T-helper 22 cell (primary cell): ENCODE measurements at places on chromosomes 6 and 20.

- DNase-seq, result no peak
These were observed 296.6 kb downstream of the PHACTR1 start for GRCh38 chr6:13012977-13013680.

- DNase-seq, result no peak
These were observed 39.2 kb downstream of the FRMD1 start for GRCh38 chr6:168039849-168040248.

DNA sequence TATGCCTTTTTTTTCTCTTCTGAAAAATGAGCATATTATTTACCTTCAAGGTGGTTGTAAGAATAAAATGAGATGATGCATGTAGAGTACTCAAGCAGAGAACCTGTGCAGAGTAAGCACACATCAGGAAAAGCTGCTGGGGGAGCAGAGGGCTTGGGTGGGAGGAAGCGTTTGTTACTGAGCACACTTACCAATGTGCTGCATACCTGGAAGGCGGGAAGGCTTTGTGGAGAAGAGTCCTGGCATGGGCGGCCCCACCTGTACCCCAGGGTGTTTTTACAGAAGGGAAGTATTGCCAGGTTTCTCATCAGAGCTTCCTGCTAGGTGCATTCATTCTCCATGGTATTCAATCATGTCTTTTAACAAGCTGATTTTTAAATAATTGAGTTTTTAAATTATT is 52.9 kb downstream of the CSE1L start:
- DNase-seq, result no peak

GRCh38 chr6:390914-391558 is 516 bp upstream of the IRF4 start:
- no peak for DNase-seq

DNA sequence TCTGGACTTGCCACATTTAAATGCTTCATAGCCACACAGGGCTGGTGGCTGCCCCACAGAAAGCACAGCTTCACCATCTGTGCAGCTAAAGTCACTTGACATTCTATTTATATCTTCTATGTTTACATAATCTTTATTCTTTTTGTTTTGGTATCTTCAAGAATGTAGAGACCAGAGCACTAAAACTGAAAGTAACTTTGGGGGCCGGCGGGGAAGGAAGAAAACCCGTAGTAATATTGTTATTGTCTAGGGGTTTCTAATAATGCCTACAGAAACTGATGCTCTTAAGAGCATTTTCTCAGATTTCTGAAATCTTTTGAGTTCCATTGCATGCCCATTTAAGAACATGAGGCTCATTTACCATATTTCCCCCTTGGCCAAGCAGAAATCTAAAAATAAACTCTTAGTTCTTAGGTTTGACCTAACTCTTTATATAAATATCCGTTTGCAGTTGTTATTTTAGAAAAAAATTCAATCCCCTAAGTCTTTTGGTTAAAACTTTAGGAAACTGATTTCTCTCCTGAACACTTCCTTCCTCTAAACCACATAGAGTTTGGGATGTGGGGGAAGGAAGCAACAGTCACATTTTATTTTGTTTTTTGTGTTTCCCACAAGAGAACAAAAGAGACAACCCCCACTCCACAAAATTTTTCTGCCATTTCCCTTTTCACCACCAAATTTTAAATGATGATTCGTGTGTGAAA is 207.6 kb downstream of the OGFRL1 start:
- DNase-seq, result no peak

DNA sequence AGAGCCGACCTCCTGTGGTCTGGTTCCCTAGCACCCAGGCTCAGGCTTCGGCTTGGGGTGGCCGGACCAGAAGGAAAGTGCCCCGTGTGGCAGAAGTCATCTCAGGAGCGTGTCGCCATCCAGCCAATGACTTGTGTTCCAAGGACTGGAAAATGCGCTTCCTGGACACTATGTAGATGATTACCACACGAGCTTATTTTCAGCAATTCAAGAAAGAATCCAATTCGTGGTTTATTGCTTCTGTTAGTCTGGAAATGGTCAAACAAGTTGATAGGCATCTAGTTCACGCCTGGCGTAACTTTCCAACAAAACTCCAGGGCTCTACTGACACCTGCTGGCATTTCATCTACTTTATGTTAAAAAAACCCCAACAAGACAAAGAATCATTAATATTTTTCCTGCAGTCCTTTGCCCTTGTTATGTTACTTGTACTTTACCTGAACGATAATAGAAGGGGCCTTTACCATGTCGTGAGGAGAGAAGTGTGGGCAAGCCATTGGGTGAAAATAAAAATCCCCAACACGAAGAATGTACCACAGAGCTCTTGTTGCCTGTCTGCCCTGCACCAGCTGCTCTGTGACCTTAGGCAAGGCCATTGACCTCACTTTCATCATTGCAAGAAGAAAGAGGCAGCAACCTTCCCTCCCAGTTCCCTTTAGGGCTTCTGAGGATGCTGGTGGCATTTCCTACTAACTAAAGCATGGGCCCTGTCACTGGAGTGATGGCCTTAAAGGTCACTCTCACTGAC is 154.7 kb upstream of the LAMP5 start:
- DNase-seq, result no peak

- no peak for DNase-seq
These were observed 43.2 kb downstream of the ELMO2 start for GRCh38 chr20:46362921-46363867.

GRCh38 chr6:170073846-170074245 is 217.0 kb downstream of the DLL1 start:
- no peak for DNase-seq

DNA sequence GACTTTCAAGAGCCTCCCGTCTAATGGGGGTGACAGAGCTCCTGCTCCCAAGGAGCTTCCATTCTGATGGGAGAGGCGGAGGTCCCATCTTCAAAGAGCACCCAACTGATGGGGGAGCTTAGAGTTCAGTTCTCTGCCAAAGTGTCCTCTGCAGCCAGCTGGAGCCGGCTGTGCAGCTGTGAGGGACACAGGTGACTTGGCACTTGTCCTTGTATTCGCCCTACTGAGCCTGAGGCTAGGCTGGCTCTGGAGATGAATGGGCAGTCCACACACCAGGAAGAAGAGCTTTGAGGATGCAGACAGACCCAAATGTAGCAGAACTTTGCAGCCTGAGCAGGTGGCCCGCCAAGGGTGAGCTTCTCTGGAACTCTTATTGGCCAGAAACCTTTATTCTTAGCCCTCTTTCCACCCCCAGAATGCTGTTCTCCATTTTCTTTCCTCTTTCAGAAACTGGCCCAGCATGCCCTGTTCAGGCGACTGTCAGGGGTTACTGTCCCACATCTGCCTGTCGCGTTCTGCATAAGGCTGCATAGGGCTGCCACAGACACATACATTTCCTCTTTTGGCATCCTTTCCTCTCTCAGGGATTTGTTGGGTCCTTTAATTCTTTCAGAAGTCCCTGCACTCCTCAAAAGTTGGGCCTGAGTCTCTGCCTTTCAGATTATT is 108.7 kb upstream of the LRFN2 start:
- DNase-seq, result no peak

DNA sequence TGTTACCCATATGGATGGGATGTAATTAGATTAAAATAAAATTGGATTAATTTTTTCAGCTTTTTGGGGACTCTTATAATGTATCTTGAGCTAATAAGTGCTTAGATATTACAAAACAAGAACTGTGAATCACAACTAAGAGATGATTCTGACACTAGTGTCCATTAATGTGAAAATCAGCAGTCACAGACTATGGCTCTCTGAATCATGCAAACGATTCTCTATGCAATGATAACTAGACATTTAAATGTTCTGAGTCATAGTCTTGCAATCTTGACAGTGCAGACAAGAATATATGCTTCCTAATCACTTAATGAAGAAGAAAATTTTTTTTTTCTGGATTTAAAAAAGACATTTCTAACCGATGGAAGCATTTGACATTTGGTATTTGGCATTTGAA is 82.2 kb upstream of the OPRM1 start:
- no peak for DNase-seq

GRCh38 chr6:39387785-39388184 is 65.3 kb upstream of the KCNK16 start:
- no peak for DNase-seq

- no peak for DNase-seq
These were observed 700.5 kb downstream of the KHDRBS2 start for GRCh38 chr6:61585504-61585903.

GRCh38 chr6:118768904-118769325 is 117.5 kb upstream of the CEP85L start:
- no peak for DNase-seq

DNA sequence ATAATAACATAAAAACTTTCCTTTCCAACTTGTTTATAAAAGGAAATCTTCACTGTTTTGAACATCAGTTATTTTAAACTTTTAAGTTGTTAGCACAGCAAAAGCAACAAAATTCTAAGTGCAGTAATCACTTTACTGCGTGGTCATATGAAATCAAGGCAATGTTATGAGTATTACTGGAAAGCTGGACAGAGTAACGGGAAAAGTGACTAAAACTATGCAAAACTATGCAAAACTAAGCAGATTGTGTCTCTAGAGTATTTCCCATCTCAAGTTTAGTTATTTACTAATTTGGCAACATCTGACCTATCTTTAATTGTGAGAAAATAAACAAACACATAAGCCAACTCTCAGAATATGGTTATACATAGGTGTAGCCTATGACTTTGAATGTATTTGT is 10.9 kb upstream of the ANKEF1 start:
- no peak for DNase-seq

DNA sequence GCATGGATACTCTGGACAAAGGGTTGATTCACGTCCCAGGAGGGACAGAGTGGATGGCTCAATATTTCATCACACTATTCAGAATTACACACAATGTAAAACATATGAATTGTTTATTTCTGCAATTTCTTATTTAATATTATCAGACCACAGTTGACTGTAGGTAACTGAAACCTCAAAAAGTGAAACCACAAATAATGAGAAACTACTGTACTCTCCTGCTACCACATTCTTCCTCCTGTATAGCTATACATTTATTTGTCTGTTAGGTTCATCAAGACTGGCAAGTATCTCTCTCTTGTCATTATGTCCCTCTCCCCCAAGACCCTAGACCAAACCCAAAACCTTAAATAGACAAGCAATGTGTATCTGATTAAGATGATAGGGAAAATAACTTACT is 60.0 kb downstream of the SYCP2 start:
- no peak for DNase-seq

GRCh38 chr6:106163446-106163965 is 77.4 kb downstream of the PRDM1 start:
- DNase-seq, result no peak

GRCh38 chr6:135266675-135267074 is 85.6 kb downstream of the MYB start:
- no peak for DNase-seq

GRCh38 chr6:14089224-14089623 is 28.3 kb upstream of the CD83 start:
- DNase-seq, result no peak

DNA sequence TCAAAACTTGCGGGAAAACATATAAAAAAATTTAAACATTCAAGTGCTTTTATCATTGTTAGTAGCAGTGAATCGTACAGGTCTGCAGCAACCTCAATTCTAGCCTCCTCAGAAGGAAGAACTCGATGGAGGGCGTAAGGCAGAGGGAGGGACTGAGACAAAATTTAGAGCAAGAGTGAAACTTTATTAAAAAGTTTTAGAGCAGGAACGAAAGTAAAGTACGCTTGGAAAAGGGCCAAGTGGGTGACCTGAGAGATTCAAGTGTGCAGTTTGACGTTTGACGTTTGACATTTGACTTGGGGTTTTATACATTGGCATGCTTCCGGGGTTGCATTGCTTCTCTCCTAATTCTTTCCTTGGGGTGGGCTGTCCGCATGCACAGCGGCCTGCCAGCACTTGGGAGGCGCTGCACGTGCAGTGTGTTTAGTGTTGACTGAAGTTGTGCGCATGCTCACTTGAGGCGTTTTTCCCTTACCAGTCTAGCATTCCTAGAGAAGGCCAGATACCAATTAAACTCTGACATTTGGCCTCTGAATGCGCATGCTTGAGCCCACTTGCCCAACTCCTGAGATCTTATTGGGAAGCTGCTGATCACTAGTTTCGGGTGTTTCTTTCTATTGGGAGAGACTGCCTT is 82.6 kb downstream of the TBX18 start:
- DNase-seq, result no peak

DNA sequence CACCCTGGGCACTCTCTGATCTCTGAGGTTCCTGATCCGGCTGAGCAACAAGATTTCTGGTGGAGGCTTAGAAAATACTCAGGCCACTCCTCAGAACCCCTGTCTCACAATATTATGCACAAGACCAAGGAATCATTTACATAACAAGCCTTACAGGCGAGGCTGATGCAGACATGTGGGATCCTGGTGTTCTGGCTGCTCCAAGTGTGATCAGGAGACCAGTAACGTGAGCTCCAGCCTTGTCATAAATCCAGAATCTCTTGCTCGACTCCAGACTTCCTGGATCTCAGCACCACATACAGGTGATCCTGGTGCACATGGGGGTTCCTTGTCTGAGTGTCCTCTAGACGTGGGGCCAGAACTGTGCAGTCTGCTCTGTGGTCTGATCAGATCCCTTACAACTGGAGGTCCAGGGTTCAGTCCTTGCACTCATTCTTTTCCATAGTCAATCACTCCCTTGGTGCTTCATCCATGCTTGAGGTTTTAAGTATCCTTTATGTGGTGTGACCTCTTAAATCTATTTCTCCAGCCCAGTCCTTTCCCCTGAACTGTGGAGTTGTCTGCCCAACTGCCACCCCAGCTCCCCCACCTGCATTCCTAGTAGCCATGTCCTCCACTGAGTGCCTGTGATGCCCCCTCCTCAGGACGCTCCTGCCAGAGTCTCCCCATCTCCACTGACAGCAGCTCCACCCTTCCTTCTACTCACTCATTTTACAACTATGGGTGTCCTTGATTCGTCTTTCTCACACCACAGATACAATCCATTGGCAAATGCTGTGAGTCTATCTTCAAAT is 5.1 kb downstream of the HLA-C start:
- DNase-seq, result no peak

DNA sequence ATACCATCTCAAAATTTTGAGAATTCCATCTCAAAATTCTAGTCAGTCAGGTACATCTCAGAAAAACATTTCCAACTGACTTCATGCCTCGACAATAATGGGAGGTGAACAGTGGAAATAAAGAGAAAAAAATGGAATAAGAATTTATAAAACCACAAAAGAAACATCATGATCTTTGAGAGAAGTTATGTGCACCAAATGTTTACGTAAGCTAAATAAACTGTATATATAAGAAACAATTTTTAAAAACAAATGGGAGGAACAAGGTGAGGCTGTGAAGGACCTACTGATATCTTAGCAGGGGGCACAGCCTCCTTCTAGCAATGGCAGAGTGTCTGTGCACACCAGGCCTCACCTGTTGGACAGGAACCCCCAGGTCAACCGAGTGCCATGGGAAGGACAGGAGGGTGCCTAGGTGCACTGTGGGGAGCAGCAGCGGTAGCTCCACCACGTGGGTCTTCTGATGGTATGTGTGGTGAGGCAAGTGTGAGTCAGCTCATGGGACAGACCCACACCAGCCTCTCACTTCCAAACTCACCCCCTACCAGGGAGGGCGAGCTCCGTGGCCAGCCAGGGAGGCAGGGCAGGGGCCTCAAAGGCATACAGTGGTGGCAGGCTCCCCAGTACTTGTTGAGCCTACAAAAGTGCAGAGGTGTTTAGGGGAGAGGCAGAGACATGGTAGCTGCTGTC is 23.2 kb downstream of the DIDO1 start:
- DNase-seq, result no peak

- no peak for DNase-seq
These were observed 234.2 kb downstream of the NRN1 start for GRCh38 chr6:5772408-5773120.

- no peak for DNase-seq
These were observed 2.1 kb downstream of the BPIFB4 start for GRCh38 chr20:33081411-33082154.
